Calu3 (cell line): ENCODE measurements at places on chromosomes 7 and 10.

- DNase-seq: no peak
These were observed 12.3 kb downstream of the DDC start for GRCh38 chr7:50552921-50553320.

GRCh38 chr10:63206997-63207811 lies 74.1 kb downstream of the NRBF2 start:
- DNase-seq: no peak

- DNase-seq: no peak
These were observed 810.2 kb downstream of the CNTNAP2 start for GRCh38 chr7:146926841-146927240.

GRCh38 chr7:100583132-100584053 lies 2.5 kb downstream of the LRCH4 start:
- DNase-seq: no peak

DNA sequence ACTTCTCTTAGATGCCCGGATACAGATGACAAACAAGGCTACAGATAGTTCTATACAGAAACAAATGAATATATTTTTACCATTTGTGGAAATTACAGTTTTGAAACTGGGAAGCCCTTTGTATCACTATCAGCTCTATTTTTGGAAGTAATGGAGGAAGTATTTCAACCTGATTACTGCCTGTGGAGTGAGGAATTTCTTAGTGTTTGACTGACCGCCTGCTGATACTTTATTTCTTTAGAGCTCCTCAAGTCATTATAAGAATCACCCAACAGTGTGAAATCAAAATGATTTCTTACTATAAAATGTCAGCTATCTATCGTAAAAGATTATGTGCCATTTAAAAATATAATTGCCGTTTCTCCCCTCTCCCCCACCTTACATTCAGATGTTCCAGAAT lies 290.9 kb downstream of the SDK1 start:
- DNase-seq: no peak

GRCh38 chr7:117062300-117062699 lies 109.0 kb downstream of the ST7 start:
- DNase-seq: no peak

- DNase-seq: no peak
These were observed 24.7 kb downstream of the EXOC6 start for GRCh38 chr10:92873029-92873428.

GRCh38 chr7:140540136-140540777 lies 61.0 kb upstream of the MKRN1 start:
- DNase-seq: peak; percentile 32

DNA sequence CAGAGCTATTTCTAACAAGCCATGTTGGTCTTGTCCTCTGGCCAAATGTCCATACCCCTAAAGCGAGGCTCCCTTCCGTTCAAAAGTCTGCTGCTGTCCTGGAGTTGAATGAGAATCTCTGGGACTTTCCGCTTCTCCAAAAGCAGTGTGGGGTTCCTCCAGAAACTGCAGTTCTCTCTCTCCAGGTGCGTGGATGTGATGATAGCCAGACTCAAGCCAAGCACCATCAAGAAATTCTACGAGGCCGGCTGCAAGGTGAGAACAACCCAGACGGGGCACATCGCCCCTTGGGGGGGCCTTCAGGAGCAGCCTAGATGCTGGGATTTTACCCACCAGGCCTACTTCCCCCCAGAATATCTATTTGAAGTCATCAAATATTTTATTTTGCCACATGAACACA lies 26.5 kb downstream of the BTBD16 start:
- no peak for DNase-seq

DNA sequence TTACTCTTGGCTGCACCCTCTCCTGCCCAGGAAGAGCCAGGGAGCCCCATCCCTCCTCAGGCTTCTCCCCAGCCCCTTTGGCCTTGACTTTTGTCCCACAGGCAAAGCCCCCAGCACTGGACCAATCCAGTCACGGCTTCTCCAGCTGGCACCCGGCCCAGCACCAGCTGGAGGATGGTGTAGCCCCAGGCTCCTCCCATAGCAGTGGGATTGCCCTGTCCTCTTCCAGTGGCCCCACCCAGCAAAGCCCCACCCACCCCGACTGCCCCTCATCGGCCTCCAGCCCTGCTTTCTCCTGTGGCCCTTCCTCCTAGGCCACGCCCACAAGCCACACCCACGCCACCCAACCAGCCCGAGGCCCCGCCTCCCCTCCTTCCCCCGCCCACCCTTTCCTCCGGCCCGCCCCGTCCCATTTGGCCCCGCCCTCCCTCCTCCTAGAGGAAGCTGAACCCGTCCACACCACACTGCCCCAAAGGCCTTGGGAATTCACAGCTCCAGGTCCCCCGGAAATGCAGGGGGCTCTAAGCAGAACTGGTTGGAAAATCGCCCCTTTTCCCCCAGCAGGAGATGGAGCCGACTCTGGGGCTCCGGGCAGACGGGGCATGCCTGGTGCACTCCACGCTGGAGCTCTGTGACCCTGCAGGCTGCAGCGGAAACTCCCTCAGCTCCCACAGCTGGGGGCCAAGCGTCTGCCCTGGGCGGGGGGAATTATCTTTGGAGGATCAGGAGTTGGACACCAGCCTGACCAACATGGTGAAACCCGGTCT lies 25.2 kb downstream of the GET4 start:
- peak; percentile 82 for DNase-seq
